Chondrocyte (in vitro differentiated cells): ENCODE measurements at places on chromosomes 4 and X.

DNA sequence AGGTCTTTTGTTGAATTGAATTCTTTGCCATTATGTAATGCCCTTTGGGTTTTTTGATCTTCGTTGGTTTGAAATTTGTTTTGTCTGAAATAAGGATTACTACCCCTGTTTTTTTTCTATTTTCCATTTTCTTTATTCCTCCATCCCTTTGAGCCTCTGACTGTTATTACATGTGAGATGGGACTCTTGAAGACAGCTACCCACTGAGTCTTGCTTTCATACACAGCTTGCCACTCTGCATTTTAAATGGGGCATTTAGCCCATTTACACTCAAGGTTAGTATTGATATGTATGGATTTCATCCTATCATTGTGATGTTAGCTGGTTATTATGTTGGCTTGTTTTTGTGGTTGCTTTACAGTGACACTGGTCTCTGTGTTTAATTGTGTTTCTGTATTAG, 736.2 kb upstream of the GRID2 start:
- DNase-seq = no peak

GRCh38 chrX:45164995-45165394, 35.7 kb downstream of the DIPK2B start:
- no peak for DNase-seq

DNA sequence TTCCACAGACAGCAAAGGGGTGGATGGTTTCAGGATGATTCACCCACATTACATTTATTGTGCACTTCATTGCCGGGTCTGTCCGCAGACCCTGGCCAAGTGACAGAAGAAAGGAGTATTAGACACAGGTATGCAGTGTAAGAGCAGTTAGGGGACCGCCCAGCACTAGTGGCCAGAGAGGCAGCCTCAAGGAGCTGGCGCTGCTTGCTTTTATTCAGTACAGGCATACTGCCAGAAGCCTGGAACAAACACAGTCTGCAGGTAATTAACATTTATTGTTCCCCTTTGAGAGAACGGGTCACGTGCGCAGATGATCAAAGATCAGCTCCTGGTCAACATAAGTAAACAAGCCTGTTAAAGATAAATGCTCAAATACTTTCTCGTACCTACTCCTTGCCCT, 1639.0 kb upstream of the IGFBP7 start:
- no peak for DNase-seq

DNA sequence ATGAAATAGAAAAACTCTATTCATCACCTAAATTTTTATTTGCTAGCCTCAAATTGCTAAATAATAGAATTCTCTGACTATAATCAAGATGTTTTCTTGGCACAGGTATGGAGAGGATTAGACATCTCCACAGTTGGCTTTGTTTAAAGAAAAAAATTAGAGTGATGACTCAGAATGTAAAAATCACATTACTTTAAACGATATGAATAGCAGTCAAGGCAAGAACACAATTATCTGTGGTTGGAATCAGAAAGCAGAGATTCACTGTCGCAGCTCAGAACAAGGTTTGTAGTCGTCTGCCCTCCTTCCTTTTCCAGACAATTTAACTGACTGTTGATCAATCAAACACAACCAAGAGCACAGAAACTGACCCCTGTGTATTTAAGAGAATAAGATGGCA, 32.2 kb upstream of the CCKAR start:
- DNase-seq = no peak

DNA sequence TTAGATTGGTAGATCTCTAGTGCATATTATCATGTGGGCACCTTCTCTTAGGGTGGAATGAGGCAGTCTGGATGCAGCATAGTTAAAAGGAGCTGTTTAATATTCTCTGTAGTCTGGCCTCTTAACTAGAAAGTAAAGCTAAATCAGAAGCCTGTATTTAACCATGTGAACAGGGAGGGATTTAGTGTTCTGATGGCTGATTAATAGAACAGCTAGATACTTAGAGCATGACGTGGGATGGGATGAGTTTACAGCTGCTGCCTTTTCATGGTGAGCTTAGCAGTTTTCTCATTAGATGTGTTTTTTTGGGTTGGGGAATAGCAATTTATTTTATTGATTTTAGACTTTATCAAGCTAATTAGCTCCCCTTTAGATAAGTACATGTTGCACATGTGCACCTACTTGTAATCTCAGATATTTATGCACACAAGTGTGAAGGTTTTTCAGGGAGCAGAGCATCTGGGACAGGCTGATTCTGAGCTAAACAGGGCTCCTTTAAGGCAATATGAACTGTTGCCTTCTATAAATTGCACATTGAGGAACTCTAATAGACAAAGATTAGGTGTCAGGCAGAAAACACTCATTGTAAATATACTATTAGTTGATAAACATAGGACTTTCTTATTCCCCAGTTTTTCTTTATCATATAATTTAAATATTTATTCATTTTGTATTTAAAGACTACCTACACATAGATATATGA, 34.1 kb downstream of the YIPF6 start:
- DNase-seq = no peak

- DNase-seq = no peak
Observed at GRCh38 chrX:34903316-34903715, 39.3 kb upstream of the FAM47B start.

DNA sequence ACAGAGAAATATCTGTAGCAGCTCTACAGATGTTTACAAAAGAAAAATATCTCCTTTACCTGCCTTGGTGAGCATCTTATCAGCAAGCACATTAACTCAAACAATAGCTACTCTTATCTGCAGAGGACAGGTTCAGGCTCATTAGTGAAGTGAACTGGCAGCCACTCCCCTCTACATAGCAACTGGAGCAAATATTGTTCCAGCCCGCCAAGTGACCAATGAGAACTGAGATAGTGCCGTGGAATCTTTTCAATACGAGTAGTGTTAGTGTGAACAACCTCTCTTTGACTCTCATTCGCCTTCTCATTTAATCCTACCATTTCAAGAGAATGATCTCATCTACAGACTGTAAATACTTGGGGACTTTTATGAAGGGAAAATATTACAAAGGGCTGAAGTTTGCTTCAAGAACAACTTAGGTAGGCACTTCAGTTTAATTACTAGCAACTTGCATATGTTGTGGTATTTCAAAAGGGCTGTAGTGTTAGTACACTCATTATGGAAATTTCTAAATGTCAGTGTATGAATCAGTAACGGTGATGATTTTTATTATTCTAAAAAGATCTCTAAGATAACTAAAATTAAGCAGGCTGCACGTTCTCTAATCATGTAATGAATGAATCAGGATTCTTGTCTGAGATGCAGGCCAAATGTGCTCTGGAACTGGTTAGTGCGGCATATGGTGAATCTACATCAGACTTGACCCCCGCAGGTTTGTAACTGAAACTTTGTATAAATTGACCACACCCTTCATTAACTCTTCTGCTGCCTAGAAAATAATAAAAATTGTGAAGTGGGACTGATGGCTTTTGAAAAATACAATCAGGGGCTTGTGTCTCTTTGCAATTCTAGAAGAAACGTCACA, 72.4 kb downstream of the PALLD start:
- no peak for DNase-seq

GRCh38 chr4:602559-602942, 22.8 kb upstream of the PDE6B start:
- DNase-seq = peak; percentile 69

DNA sequence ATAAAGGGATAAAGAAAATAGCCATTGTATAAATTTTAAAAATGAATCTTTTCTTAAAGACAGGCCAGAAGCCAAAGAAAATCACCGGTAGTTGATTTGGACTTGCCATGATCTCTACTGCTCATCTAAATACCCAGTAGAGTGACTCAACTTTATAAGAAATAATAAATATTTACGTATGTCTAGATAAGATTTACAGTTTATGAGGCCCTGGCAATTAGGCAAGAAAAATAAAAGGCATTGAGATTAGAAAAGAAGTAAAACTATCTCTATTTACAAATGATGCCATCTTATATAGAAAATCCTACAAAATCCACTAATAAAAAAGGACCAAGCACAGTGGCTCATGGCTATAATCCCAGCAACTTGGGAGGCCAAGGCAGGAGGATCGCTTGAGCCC, 765.5 kb upstream of the HTR2C start:
- no peak for DNase-seq

DNA sequence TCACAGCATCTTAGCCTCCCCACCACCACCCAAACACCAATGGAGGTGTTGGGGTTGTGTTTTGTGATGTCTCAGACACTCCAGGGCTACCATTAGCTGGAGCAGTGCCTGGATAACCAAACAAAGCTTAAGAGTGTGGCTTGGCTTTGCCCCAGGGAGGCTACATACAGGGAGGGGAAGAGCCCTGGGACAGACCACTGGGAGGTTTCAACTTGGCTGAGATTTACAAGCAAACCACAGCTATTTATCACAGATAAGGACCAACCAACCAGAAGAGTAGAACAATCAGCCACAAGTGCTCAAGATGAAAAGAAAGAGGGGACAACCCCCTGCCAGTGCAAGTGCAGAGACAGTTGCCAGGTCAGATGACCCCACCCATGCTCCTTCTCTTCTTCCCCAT, 24.1 kb downstream of the SOX3 start:
- no peak for DNase-seq

- DNase-seq = no peak
Observed at GRCh38 chr4:119795986-119796578, 167.5 kb upstream of the PDE5A start.

GRCh38 chr4:161828061-161828460, 335.7 kb downstream of the FSTL5 start:
- no peak for DNase-seq

DNA sequence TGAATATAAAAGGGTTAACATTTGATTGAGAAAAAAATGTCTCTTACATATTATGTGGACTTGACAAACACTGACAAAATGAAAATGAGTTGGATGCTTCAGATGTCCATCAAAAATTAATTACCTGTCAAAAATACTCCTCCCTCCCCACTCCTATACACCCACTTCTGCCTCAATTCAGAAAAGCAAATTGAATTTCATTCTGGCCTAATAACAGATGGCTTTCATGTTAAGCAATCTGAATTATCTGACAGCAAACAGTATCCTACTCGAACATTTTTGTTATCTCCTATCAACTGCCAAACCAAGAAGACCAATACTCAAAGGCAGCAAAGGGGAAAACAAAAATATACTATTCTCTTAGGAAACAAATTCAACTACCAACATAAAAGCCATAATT, 44.0 kb downstream of the ATP8A1 start:
- no peak for DNase-seq

- DNase-seq = no peak
Observed at GRCh38 chr4:8210616-8211015, 11.5 kb downstream of the SH3TC1 start.

DNA sequence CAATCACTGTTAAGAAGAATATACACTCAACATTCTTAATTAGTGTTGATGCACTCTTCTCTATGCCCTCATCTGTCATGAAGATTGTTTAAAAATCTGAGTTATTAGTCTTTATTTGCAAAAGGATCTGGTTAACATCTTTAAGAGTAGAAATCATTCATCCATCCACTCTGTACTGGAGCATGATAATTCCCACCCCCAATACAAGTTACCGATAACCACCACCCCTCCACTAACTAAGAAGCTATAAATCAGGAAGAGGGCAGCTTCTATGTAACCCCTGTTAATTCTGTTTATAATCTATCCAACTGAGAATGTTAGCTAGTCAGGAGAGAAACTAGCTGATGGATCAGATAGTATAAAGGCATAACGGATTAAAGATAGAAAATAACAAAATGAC, 34.5 kb downstream of the RAB28 start:
- no peak for DNase-seq

DNA sequence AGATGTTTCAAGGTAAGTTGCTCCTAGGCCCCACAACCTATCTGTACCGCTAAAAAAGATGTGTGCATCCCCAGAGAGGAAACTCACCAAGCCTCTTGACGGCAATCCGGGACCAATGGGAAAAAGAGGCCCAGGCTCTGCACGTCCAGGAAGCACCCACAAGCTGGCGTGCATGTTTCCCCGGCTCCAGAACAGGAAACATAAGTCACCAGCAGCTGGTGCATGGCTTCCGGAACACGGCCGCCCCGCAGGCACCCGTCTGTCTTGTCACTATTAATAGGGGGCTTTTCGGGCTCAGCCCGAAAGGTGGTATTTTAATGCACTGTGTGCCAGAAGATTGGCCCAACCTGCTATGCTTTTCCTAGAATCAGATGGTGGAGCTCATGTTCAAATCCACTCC, 22.2 kb downstream of the CRMP1 start:
- no peak for DNase-seq

DNA sequence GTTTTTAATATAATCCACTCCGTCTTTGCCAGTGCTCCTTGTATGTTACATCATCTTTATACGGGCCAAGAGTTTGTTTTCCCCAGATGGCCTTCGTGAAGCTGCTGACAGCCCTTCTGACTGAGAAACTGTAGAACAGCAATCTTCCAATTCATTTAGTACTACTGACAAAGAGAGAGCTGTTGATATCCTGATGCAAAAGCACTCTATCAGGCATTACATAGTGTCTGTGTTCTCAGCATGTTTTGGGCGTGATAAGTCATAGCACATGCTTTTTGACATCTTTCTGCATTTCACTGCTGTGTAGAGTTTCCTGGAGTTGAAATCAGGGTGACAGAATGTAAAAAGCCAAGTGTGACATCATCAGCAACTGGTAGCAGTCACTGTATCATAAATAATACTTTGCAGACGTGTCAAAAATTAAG, 746.3 kb upstream of the FAM241A start:
- DNase-seq = no peak

DNA sequence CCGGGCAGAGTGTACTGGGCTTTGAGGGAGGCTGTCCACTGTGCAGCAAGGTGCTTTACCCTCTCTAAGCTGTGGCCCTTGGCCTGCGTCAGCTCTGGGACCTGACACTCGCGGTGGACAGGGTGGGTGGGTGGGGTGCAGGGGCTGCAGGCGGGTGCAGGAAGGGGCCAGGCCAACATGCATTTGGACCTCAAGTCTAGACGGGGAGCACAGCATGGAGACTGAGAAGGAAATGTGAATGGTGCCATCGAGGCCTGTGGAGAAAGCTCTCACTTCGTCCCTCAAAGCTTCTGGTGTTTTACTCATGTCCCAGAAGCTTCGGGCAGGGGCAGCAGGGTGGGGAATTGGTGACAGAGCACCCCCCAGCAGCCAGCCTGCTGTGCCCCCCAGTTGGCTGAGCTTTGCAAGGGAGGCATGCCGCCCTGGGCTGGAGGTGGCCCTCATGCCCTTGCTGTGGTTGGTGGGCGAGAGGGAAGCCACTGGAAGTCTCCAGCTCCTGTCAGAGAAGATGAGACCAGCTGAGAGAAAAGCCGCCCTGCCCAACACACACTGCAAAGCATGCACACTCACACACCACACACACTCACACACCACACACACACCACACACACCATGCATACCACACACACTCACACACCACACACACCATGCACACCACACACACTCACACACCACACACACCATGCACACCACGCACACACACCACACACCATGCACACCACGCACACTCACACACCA, 12.3 kb downstream of the PNMA6E start:
- peak; percentile 69 for DNase-seq

- DNase-seq = no peak
Observed at GRCh38 chr4:159702200-159702599, 599.3 kb downstream of the RAPGEF2 start.

GRCh38 chr4:113675731-113676697, 85.5 kb downstream of the CAMK2D start:
- DNase-seq = no peak
